Kidney (tissue), 22 donors: ENCODE measurements at places on chromosomes 4 and X. TPM values are rescaled to one million over a fixed set of nuclear protein-coding genes. Genes with fewer than 3 reads are reported as not detected.

- H3K4me1 ChIP-seq = no peaks in the 10 kb centered on the region
- no peaks in the 10 kb centered on the region for H3K27me3 ChIP-seq
- peak overlapping the region; percentile 100 for H3K27ac ChIP-seq
- peak overlapping the region; percentile 77 for H3K4me3 ChIP-seq
- peak; percentile 52 for DNase-seq
- no peaks in the 10 kb centered on the region for H3K36me3 ChIP-seq
Observed at GRCh38 chr4:15003891-15004738, 1.8 kb downstream of the CPEB2 start.

DNA sequence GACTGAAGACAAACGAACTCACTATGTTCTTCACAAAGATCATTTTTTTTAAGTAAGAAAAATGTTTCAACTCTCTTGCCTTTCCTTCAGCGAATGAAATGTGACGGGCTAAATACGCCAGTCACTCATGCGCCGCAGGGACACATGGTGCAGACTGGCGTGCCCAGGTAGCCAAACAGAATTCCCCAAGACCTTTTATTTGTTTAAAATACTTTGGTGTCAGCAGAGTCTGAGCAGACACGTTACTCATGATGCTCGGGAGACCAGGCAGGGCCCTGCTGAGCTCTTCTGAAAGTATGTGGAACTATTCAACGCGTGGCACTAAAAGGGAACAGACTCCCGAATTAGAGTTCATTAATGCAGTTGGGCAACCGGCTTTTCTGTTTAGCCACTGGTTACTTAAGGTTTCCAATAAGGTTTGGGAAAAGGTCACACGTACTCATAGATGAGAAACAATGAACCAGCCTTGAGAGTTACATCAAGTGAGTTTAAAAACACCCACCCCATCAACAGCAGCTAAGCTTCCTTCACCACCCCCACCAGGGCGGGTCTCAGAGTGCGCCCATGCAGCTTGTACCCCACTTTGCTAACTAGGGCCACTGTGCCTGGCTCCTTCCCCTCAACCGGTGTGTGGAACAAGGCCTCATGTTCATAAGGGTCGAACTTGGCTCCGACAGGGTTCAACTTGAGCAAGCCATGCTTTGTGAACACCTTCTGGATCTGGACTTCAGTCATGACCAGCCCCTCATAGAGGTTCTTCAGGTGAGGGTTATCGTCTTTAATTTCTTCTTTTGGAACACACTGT lies 7.3 kb downstream of the GRPEL1 start:
- H3K4me3 ChIP-seq = no peak overlapping the region
- H3K27me3 ChIP-seq = no peaks in the 10 kb centered on the region
- DNase-seq = no peak
- H3K4me1 ChIP-seq = peaks cover 1% of the 10 kb centered on the region
- H3K36me3 ChIP-seq = peaks cover 2% of the 10 kb centered on the region
- H3K27ac ChIP-seq = no peak overlapping the region

Gene KLB
- not detected for total RNA-seq

DNA sequence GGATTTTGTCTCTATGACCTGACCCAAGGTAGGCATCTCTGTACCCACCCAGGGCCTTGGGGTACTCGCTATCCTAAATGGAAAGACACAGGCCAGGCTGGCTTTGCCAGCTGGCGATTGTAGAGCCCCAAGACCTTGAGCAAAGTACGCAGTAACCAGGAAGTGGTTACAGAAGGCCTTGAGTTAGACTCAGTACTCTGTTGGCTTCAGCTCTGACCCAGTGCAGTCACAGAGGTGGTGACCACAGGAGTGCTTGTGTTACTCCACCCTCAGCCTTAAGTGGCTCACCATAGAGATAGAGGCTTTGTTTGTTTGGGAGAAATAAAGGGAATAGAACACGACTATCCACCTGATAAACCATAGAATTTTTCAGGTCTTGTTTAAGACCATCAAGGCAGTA lies 880.5 kb upstream of the POU3F4 start:
- H3K4me3 ChIP-seq = no peak overlapping the region
- H3K27me3 ChIP-seq = no peaks in the 10 kb centered on the region
- H3K4me1 ChIP-seq = no peaks in the 10 kb centered on the region
- no peak overlapping the region for H3K27ac ChIP-seq
- DNase-seq = no peak
- H3K36me3 ChIP-seq = no peaks in the 10 kb centered on the region

Gene C4orf36
- 2.0 TPM for total RNA-seq

- no peaks in the 10 kb centered on the region for H3K4me1 ChIP-seq
- no peak overlapping the region for H3K4me3 ChIP-seq
Observed at GRCh38 chr4:129883996-129884395, 788.0 kb downstream of the C4orf33 start.

DNA sequence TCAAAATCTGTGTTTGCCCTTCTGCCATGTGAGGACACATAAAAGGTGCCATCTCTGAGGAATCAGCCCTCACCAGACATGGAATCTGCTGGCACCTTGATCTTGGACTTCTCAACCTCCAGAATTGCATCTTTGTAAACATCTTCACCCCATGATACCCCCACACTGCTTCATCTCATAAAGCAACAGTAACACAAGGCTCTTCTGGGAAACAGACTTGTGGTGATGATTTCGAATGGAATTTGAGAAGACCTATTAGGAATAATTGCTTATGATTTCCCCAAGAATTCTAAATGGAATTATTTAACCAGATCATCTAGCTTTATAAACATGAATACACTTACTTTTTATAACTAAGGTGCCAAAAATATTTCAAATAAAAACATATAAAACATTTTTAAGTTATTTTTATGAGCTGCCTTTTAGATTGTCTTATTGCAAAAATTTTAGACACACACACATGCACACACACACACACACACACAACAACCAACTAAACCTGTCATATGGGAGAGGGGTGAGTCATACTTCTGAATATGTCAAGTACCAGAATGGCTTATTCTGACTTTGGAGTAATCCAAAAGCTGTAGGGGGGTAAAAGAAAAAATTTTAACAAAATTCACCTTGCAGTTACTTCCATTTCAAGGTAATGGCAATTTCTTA lies 82.0 kb downstream of the USP46 start:
- H3K27me3 ChIP-seq = no peaks in the 10 kb centered on the region
- DNase-seq = no peak
- no peak overlapping the region for H3K27ac ChIP-seq
- no peaks in the 10 kb centered on the region for H3K36me3 ChIP-seq
- H3K4me3 ChIP-seq = no peak overlapping the region

- H3K4me1 ChIP-seq = peaks cover 2% of the 10 kb centered on the region
- H3K27ac ChIP-seq = no peak overlapping the region
- H3K36me3 ChIP-seq = no peaks in the 10 kb centered on the region
- H3K4me3 ChIP-seq = no peak overlapping the region
- H3K27me3 ChIP-seq = no peaks in the 10 kb centered on the region
- no peak for DNase-seq
Observed at GRCh38 chrX:19629541-19629940, 114.2 kb upstream of the MAP3K15 start.

GRCh38 chrX:18944482-18944881 lies 39.4 kb downstream of the PHKA2 start:
- DNase-seq = no peak
- no peaks in the 10 kb centered on the region for H3K27me3 ChIP-seq
- H3K4me1 ChIP-seq = no peaks in the 10 kb centered on the region
- H3K4me3 ChIP-seq = no peak overlapping the region
- H3K27ac ChIP-seq = no peak overlapping the region

GRCh38 chr4:146176891-146177290 lies 1.4 kb downstream of the LSM6 start:
- no peak for DNase-seq
- H3K27me3 ChIP-seq = no peaks in the 10 kb centered on the region
- H3K36me3 ChIP-seq = no peaks in the 10 kb centered on the region
- H3K27ac ChIP-seq = no peak overlapping the region
- no peak overlapping the region for H3K4me3 ChIP-seq

DNA sequence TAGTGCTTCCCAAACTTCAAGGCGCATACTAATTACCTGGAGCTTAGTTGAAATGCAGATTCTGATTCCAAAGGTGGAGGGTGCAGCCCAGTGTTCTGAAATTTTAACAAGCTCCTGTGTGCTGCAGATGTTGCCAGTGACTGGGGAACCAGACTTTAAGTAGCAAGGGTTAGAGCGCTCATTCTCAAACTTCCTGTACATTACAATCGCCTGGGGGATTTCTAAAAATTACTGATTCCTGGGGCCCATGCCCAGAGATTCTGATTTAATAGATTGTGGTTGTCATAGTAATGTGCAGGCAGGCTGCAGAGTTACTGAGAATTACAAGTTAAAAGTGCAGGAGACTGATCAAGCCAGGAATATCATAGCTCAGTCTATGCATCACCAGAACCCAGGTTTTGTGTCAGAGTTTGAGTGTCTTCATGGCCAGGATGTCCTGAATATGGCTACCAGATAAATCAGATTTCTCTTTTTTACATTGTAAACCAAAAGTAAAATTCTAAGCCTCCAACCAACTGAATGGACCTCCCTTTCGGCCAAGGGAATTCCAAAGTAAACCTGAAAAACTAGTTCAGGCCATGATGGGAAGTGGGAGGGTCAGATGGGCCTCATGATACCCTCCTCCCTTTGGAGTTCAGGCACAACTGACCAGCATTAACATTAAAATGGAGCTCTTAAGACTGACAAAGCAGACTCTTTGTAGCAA lies 121.6 kb downstream of the ATXN3L start:
- H3K36me3 ChIP-seq = no peaks in the 10 kb centered on the region
- peak; percentile 55 for DNase-seq
- H3K27ac ChIP-seq = no peak overlapping the region
- H3K4me3 ChIP-seq = no peak overlapping the region

Gene RASGEF1B
- total RNA-seq = 15.0 TPM

Gene TMPRSS11F
- not detected for total RNA-seq

- H3K4me1 ChIP-seq = no peaks in the 10 kb centered on the region
- no peak for DNase-seq
- no peak overlapping the region for H3K27ac ChIP-seq
Observed at GRCh38 chr4:137451172-137451825, 81.0 kb downstream of the PCDH18 start.

DNA sequence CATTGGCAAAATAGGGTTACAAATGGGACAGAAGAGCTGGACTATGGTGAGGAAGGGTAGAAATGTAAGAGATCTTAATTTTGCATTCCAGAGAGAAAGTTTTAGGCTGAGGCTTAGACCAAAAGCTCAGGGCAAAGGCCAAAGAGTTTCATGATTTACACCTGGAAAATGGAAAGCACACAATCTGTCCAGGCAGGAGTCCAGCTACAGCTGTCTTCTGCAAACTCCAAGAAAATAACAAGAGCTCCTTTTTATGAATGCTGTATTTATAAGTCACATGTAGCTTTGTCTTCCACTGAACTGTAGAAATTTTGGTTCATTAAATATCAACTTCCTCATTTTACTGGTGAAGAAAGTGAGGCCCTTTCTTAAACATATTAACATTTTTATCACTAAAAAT lies 288.0 kb upstream of the ATOH1 start:
- no peak overlapping the region for H3K4me3 ChIP-seq
- DNase-seq = no peak
- H3K27ac ChIP-seq = no peak overlapping the region
- no peaks in the 10 kb centered on the region for H3K27me3 ChIP-seq

DNA sequence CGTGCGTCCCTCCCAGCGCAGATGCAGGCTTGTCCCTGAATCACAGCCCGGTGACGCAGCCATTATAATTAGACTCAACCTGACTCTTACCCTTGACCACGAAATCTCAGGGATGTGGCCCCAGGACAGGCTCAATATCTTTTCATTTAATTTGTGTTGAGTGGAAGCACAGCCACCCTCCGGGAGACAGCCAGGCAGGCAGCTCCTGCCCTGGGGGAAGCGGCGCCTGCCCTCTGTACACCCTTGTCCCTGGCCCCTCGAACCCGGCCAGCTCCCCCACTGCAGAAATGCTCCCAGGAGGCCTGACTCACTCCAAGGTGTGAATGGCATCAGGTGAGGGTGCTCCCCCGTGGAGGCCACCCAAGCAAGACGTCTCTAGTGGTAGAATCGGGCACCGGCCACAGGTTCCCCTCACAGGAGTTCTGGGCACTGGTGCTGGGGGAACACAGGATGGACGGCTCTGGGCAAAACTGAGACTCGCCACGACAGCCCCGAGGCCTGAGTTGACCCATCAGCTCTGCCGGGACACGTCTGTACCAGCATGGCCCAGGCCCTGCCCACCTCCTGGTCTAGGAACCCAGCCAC lies 2.7 kb downstream of the CPLX1 start:
- no peak overlapping the region for H3K4me3 ChIP-seq
- H3K27me3 ChIP-seq = peaks cover 11% of the 10 kb centered on the region
- no peak overlapping the region for H3K27ac ChIP-seq
- peak; percentile 55 for DNase-seq
- H3K4me1 ChIP-seq = no peaks in the 10 kb centered on the region

- DNase-seq = no peak
- H3K4me1 ChIP-seq = no peaks in the 10 kb centered on the region
- no peaks in the 10 kb centered on the region for H3K36me3 ChIP-seq
- H3K27me3 ChIP-seq = no peaks in the 10 kb centered on the region
Observed at GRCh38 chrX:7086384-7086783, 61.1 kb upstream of the STS start.

- no peak overlapping the region for H3K27ac ChIP-seq
- no peaks in the 10 kb centered on the region for H3K36me3 ChIP-seq
- no peak overlapping the region for H3K4me3 ChIP-seq
- DNase-seq = no peak
- no peaks in the 10 kb centered on the region for H3K4me1 ChIP-seq
- no peaks in the 10 kb centered on the region for H3K27me3 ChIP-seq
Observed at GRCh38 chr4:21002286-21002685, 302.0 kb downstream of the PACRGL start.

- DNase-seq = no peak
- H3K4me3 ChIP-seq = no peak overlapping the region
Observed at GRCh38 chrX:23826216-23826615, 43.2 kb downstream of the SAT1 start.

Gene CD38
- 8.9 TPM for total RNA-seq

GRCh38 chr4:141499261-141499853 lies 137.0 kb upstream of the IL15 start:
- no peaks in the 10 kb centered on the region for H3K27me3 ChIP-seq
- H3K4me1 ChIP-seq = no peaks in the 10 kb centered on the region
- H3K4me3 ChIP-seq = no peak overlapping the region
- peak; percentile 27 for DNase-seq
- no peaks in the 10 kb centered on the region for H3K36me3 ChIP-seq
- no peak overlapping the region for H3K27ac ChIP-seq

Gene FGF13
- 16.6 TPM for total RNA-seq

Gene MAGEB1
- not detected for total RNA-seq

GRCh38 chr4:6461301-6462165 lies 10.9 kb downstream of the PPP2R2C start:
- H3K4me1 ChIP-seq = no peaks in the 10 kb centered on the region
- DNase-seq = no peak
- H3K4me3 ChIP-seq = no peak overlapping the region
- H3K36me3 ChIP-seq = no peaks in the 10 kb centered on the region
- no peak overlapping the region for H3K27ac ChIP-seq
- no peaks in the 10 kb centered on the region for H3K27me3 ChIP-seq

- no peak overlapping the region for H3K4me3 ChIP-seq
- H3K36me3 ChIP-seq = no peaks in the 10 kb centered on the region
- DNase-seq = no peak
- no peaks in the 10 kb centered on the region for H3K27me3 ChIP-seq
- H3K4me1 ChIP-seq = no peaks in the 10 kb centered on the region
Observed at GRCh38 chr4:17846266-17846665, 35.5 kb downstream of the NCAPG start.
